GM23248 (cell line): ENCODE measurements at places on chromosomes 2 and 18. TPM values are rescaled to one million over a fixed set of nuclear protein-coding genes. Genes with fewer than 3 reads are reported as not detected.
A peak's percentile ranks its signal among the peaks of the same experiment; 100 is the strongest.

The REG1A gene
- polyA plus RNA-seq, result not detected in 2 replicates

The PID1 gene
- 8.6 and 9.6 TPM in 2 replicates for polyA plus RNA-seq

The VWA3B gene
- not detected in 2 replicates for polyA plus RNA-seq

The FSIP2 gene
- not detected in 2 replicates for polyA plus RNA-seq

The DUSP19 gene
- polyA plus RNA-seq, result 1.1 and 1.8 TPM in 2 replicates

The OLA1 gene
- polyA plus RNA-seq, result 106 and 114 TPM in 2 replicates

The LPIN1 gene
- 9.9 and 11.2 TPM in 2 replicates for polyA plus RNA-seq

The NFATC1 gene
- polyA plus RNA-seq, result 9.2 and 9.8 TPM in 2 replicates

- no peak for DNase-seq
Measured at GRCh38 chr2:240505910-240506309, 51.9 kb downstream of the ANKMY1 start.

DNA sequence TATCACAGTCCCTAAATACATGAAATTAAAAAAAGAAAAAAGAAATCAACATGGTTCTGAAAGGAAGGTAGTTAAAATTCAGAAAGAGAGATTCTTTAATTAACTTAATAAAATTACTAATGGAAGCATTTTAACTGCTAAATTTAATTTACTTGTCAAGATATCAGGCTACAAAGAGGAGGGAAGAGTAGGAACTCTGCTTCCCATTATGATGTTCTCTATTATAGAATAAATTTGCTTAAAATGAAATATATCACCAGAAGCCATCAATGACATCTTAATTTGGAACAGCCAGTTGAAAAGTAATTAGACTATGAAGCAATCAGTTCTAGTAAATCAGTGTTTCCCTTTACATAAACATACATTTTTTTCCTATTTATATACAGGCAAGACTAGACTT lies 611.8 kb upstream of the FANCL start:
- no peak for DNase-seq

DNA sequence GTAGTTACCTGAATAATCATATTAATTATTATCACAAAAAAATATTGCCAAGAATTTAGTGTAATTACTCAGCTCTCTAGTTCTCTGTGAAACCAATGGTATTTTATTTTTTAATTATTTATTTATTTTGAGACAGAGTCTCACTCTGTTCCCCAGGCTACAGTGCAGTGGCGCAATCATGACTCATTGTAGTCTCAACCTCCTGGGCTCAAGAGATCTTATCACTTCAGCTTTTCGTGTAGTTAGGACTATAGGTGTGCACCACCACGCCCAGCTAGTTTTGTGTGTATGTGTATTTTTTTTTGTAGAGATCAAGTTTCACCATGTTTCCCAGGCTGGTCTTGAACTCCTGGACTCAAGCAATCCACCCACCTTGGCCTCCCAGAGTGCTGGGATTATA lies 440.4 kb upstream of the CDH20 start:
- peak; percentile 50 for DNase-seq

DNA sequence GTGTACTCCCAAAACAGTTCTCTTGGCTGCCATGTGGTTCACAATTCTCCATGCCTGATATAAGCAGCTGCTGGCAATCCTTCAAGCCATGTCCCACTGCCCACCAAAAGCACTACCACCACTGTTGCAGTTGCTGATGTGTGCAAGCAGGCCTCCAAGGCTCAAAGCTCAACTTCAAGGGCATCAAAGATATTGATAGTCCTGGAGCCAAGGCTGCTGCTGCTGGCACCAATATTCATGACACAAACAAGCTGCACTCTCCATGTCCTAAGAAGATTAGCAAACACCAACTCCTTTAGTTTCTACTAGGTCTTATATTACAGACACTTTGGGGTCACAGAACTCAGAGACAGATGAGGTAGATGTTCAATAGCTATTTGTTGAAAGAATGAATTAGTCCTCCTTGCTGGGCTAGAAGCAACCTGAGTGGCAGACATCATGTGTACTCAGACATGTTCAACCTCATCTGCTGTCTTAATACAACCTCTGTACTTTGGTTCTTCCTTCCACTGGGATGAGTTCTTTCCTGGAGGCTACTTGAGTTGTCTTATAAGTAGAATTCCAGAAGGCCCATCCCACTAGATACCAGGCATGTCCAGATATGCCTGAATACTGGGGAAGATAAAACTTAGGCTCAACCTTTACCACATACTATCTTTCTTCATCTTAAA lies 104.5 kb upstream of the UGP2 start:
- peak; percentile 13 for DNase-seq

- peak; percentile 62 for DNase-seq
Measured at GRCh38 chr2:199659207-199659606, 191.8 kb downstream of the FTCDNL1 start.

- DNase-seq, result no peak
Measured at GRCh38 chr2:127128445-127128904, 21.5 kb upstream of the BIN1 start.

GRCh38 chr18:73638709-73639108 lies 508.9 kb downstream of the FBXO15 start:
- DNase-seq, result peak; percentile 38

DNA sequence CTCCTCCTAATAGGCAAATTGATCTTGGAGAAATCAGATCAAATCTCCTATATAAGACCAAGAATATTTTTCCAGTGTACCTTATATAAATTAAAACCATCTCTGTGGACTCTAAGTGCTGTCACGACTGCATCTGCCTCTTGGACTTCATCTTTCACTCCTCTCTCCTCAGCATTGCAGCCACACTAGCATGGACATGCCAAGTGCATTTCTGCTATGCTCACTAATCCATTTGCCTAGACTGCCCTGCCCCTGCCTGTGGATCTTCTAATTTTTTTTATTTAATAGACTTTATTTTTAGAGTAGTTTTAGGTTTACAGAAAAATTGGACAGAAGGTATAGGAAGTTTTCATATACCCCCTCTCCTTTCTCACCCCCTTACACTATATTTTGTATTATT lies 146.7 kb upstream of the VWC2L start:
- DNase-seq, result no peak

DNA sequence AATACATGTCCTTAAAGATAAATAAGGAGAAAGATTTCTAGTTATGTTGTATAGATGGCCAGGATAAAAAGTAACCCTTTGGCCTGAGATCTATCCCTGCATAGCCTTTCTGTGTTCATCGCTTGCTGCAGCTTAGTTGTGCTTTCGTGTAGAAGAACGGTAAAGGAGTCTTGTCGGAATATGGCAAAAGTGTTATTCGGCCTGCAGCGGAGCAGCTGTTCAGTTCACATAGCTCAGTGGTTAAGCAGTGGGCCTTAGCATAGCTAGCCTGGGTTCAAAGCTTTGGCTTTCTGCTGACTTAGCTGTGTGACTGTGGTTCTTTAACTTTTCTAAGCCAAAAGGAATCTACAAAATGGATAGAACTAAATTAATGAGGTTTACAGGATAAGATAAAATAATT lies 55.4 kb downstream of the MALT1 start:
- DNase-seq, result no peak

DNA sequence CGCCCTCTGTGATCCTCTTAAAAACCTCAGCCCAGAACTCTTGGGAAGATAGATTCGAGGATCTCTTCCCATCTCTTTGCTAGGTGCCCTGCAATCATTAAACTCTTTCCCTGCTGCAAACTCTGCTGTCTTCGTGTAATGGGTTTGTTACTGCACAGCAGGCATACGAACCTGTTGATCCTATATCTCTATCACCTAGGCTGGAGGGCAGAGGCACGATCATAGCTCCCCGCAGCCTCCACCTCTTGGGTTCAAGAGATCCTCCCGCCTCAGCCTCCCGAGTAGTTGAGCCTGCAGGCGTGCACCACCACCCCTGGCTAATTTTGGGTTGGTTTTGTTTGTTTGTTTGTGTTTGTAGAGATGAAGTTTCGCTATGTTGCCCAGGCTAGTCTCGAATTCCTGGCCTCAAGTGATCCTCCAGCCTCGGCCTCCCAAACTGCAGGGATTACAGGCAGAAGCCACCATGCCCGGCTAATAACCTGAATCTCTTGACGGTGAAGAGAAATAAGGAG lies 493 bp upstream of the BBS5 start:
- DNase-seq, result no peak

- peak; percentile 45 for DNase-seq
Measured at GRCh38 chr18:11268741-11269233, 119.4 kb upstream of the PIEZO2 start.

DNA sequence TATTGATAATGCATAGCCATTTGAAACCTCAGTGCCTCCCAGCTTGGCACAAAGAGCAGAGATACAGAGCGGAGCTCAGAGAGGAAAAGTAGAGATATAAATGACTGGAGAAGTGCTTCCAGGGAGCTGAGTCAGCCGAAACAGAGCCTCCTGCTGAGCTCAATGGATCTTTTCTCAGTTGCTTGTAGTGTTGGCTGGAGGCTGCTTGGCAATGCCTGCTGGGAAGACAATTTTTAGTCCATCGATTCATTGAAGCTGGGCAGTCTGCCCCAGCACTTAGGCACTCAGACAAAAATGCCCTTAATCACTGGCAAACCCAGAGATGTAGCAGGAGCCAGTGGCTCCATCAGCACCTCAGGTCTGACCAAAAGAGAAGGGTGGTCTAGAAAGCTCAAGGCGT lies 81.3 kb upstream of the SETBP1 start:
- DNase-seq, result peak; percentile 88

GRCh38 chr2:208285853-208286252 lies 19.8 kb downstream of the PIKFYVE start:
- no peak for DNase-seq

- DNase-seq, result no peak
Measured at GRCh38 chr2:11433822-11434221, 32.1 kb downstream of the E2F6 start.

DNA sequence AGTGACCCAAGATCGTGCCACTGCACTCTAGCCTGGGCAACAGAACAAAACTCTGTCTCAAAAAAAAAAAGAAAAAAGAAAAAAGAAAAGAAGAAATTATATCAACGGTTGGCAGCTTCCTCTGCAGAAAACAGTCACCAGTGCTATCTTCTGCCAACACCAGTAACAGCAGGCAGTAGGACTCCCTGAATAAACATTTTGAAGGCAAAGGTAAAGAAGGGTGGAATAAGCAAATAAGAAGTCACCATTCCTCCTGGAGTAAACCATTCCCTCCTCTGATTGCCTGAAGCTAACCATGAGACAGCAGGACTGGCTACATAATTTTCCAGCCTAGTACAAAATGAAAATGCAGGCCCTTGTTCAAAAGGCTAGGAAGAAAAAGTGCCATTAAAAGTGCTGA lies 9.0 kb upstream of the RNF103 start:
- no peak for DNase-seq

- DNase-seq, result peak; percentile 83
Measured at GRCh38 chr2:217707131-217707611, 295.6 kb downstream of the TNS1 start.

- no peak for DNase-seq
Measured at GRCh38 chr2:79260848-79261247, 101.3 kb upstream of the REG3A start.

DNA sequence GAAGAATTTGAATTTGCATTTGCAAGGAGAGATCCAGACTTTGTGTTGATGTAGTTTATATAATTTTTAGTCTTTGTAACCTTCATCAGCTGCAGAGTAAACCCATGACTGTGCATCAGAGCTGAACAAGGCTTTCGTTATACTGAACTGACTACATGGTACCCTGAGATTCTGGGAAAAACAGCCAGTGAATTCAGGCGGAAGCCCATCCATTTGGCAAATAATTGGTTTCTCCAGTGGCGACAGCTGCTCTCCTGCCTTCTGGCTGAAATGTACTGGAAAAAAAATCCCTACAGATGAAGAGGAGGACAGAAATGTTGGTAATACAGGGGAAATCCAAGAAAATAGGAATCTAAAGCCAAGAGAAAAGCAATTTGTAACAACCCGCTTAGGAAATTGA lies 657.5 kb upstream of the CDH7 start:
- no peak for DNase-seq

DNA sequence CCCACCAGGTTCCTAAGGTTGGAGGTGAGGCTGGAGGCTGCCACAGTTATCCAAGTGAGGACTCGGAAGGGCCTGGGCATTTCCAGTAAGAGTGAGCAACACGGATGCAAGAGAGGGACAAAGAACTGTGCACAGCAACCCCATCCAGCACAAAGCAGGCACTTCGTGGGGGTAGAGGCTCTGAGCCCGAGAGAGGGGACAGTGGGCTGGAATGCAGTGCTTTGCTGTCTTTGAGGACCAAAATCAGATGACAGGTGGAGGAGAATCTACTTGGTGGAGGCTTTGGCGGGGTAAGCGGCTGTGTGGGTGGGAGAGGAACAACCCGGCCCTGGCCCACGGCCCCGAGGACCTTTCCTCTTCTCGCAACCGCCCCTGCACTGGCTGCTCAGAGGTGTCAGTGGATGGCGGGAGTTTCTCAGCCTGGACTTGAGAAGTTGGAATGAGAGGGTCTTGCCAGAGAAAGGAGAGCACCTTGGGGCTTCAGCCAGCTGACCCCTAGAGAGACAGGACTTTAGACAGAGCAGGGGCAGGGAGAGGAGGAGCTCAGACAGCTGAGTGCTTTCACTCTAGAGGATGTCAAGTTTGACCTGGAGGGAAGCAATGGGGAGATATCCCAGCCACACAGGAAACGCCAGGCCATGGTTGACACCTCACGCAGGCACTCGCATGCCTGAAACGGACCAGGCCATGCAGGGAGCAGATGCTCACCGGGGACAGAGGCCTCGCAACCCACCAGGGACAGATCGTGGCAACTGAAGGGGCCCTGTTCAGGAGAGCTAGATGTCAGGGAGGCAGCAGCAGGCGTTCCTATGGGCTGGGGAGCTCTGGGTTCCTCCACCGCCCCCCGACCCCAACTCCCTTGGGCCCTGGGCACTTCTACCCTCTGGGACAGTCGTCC lies 11.6 kb downstream of the RAMP1 start:
- DNase-seq, result no peak

DNA sequence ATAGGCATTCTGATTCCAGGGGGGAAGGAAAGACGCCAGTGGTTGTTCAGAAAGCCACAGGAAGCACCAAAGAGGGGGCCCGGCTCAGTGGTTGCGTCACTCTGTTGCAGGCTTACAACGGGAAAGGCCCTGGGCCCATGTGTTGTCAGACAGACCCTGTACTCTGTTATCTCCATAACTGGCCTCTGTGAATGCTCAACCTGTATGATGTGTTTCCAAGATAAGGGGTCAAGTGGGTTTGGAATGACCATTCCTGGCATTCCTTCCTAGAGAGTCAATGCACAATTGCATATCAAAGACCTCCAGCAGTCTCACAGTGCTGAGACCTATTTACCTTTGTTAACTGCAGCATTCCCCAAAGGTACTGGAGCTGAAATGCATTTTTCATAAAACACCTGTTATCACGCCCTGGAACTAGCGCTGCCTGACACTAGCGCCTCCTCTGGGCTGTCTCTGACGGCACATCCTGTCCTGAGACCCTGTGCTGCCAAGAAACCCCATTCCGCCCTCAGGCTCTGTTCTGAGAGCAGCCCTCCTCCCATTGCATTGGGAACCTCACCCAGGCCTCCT lies 13.2 kb upstream of the LRRFIP1 start:
- no peak for DNase-seq
